ENCODE measurements at places on chromosomes 12 and 14.

DNA sequence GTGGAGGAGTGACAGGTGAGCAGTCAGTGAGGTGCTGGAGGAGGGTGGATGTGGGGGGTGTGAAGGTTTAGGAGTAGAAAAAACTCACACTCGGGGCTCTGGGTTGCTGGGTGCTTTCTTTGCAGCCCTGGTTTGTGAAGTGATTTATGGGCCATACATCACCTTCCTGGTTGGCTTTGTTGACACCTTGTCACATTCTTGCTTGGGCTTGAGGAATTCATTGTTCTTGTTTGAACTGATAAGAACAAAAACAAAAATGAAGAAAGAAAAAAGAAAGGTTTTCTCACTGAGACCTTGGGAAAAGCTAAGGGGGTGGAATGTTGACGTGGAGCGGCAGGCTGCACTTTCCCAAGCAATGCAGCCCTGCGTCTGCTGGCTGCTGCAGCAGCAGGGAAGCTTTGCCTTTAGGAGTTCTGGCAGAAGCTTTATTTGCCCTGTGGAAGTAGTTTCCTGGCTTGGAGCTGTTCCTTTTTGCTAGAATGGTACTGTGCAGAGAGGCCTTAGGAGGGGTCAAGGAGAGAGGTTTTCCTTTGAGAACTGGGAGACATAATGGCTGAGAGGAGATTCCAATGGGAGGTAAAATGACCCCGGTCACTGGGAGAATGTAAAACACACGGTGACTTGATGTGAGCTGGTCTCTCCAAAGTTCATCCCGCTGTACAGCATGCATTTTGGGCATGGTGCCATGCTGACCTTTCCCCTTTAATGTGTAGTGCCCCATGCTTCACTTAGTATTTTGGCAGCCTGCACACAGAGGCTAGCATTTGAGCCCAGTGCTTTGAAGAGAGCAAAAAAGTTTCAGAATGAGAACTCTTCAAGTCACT, 52.8 kb downstream of the HMGA2 start:
- DNase-seq = no peak

DNA sequence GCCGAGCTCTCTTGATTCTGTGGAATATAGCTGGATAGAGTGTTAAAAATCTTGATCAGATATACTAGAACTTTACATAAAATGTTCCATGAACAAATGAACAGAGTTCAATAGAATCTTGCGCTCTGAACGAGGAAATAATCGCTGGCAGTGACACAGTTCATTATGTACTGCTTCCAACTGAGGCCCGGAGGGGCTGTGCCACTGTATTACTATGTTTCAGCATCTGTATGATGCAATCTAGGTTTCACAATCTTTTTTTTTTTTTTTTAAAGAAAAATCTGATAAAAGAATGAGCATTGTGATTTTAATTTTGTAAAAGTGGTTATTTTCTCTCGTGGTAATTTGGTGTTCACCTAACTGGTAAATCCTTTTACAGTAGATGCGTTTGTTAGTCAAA, 77.2 kb downstream of the FERMT2 start:
- DNase-seq = peak; percentile 17

DNA sequence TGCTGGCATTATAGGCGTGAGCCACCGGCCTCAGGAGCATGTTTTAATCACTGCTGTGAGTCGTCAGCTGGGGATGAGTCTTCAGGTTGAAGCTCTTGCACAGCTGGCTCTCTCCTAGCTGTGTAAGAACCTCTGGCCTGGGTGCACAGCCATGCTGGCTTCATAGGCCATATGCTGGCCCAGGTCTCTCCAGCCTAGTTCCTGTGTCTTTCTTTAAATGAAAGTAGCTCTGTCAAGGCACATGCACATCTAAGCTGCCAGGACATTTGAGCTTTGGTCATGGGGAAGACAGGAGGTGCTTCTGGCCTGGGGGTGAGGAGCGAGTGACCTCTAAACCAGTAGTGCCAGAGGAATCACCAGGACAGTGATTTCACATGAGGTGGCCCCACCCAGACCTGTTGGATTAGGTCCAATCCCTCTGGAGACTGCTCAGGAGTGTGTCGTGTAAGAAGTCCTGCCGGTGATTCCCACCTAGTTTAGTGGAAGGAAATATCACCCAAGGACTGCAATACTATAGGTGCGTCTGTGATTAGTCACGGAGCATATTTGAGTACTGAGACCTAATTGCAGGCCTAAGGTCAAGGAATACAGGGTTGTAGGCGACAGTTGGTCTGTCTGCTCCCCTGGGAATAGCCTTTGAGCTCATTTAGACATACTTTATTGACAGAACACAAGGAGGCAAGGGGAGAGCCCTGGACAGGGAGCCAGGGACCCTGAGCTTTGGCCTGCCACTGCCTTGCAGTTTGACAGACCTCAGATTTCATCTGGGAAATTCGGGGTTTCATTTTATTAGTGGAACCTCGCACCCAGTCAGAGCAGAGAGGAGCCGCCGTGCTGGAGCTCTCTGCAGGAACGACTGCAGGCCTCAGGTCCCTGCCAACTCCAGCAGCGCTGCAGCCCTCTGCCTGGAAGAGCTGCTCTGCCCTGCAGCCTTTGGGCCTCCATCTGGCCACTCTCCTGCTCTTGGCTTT, 67.0 kb downstream of the ANKRD9 start:
- DNase-seq = no peak

DNA sequence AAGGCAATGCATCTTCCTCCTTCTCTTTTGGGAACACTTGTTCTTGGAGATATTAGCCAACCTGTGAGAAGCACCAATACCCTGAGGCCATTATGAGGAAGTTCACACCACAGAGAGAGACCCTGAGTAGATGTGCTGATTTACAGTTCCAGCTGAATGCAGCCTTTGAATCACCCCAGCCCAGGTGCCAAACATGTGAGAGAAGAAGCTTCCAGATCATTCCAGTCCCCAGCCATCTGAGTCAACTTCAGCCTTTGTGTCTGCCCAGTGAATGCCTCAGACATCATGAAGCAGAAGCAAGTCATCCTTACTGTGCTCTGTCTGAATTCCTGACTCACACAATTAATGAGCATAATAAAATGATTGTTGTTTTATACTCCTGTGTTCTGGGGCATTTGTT, 25.1 kb downstream of the C12orf42 start:
- DNase-seq = no peak

DNA sequence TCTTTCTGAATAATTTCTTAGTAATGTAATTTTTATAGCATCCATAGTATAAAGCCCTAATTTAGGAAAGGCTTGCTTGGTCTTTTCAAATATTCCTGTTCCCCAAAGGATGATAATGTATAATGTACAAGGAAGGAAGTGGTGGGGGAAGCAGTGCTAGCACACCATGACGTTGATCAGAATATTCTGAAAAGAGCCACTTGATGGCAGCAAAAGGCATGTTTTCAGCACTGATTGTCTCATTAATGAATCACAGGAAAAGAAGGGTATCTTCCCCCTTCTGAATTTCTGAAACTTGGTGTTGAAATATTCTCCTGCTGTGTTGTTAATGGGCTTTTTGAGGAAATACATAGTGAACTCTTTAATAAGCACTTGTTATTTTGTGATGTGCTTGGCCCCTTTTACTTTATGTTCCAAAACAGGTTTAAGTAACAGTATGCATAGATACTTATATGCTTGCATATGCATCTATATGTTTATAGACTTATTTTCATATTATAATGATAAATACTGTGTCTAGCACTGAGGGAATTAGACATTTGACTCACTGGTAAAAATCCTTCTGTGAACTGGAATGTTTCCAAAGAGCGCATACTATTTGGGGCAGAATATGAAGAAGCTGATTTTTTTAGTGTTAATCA, 122.0 kb downstream of the TMEM117 start:
- DNase-seq = peak; percentile 90

DNA sequence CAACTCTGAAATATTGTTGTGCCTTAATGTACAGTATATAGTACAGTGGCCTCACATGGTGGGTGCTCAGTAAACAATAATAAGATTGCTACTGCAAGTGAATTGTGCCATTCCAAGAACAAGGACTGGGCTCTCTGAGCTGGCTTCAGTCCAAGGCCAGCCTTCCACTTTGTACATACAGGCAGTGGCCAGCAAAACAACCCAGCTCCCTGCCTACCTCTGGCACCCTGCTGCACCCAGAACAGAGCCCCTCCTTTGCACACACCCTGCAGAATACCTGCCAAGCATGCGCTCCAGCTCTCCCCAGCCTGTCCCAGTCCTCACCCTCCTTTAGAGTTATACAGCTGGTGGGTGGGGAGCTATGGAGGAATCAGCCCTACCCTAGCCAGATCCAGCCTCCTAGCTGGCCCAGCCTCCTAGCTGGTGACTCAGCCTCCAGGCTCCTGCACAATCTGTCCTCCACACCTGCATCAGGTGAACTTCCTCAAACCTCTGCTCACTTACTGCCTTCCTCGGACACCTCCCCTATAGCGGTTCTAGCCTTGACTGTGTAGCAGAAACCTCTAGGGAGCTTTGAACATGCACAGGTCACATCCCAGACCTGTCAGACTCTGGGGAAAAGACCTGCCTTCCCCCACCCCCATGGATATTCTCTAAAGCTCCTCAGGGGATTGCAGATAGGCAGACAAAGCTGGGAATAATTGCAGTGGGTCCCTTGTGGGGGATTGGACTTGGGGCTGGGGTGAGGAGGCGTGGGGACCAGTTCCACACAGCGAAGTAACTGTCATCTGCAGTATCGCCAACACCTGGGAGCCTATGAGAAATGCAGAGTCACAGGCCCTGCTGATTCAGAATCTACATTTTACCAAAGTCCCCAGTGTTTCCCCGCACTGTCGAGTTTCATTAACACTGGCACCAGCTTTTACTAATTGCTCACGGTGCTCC, 17.9 kb downstream of the ZDHHC22 start:
- DNase-seq = no peak

- DNase-seq = no peak
Observed at GRCh38 chr12:116483959-116484750, 75.0 kb upstream of the MAP1LC3B2 start.

- peak; percentile 24 for DNase-seq
Observed at GRCh38 chr14:63632932-63633514, 8.6 kb downstream of the WDR89 start.

DNA sequence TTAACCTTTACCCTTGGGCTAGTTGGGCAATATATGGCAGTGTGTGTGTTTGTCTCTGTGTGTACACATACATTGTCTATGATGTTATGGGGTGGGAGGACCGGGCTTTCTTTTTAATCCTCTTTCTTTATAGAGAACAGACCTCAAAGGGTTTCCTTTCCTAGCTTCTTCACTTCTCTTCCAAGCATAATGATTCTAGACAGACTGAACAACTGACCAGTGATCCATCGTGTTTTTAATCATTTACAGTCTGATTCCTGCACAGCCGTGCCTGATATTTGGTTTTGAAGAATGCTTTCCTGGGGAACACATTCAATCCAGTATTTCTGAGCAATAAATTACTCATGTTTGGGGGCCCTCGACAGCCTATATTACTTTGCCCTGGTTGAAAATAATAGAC, 481.1 kb upstream of the DCN start:
- DNase-seq = no peak

GRCh38 chr12:124917841-124918621, 3.6 kb upstream of the UBC start:
- DNase-seq = peak; percentile 81

- no peak for DNase-seq
Observed at GRCh38 chr12:93880853-93881522, 203.8 kb downstream of the CRADD start.

DNA sequence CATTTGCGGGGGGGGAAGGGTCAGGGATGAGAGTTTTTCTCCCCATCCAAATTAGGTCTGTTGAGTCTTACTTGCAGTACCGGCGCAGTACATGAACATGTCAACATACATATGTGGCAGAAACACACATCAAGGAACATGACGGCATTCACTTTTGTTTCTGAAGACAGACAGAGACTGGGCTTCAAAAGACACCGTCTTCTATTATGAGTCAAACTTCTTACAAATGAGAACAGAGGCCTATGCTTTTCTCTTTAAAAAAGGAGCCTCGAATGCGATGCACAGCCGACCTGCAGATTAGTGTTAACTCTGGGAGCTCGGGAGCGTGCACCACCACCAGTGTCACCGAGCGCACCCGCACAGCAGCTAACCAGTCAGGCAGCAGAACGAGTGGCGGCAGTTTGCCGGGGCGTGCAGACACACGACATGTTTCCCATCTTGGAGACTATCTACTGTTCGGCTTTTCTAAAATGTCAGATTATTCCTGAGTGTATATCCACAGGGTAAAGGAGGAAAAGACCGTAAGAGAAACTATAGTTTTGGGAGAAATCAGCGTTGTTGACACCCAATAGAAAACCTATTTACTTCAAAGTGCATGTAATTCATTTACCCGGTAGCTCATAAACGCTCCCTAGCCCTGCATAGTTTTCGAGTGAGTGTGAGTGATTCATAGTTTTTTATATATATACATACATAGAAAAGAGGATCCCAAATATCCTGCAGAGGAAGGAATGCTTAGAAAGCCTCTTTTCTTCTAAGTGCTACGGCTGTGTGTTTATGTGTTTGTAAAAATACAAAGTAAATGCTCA, 33.0 kb downstream of the UBR7 start:
- no peak for DNase-seq

DNA sequence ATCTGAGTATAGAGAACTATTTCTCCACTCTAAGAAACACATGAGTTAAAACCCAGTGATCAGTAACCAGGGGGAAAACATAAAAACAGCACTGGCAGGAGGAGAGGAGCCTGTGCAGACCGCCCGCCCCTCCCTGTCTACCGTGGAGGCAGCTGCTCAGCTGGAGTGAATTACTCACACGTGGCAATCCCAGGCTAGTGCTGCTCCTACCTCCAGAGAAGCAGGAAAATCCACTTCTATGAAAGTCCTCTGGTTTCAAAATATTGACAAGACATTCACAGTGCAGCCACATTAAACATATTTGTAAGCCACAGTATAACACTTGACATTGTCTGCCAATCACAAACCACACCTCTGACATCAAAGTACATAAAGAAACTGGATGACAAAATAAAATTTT, 16.7 kb downstream of the TMEM132D start:
- DNase-seq = no peak

- no peak for DNase-seq
Observed at GRCh38 chr14:63524537-63525155, 18.5 kb downstream of the PPP2R5E start.

DNA sequence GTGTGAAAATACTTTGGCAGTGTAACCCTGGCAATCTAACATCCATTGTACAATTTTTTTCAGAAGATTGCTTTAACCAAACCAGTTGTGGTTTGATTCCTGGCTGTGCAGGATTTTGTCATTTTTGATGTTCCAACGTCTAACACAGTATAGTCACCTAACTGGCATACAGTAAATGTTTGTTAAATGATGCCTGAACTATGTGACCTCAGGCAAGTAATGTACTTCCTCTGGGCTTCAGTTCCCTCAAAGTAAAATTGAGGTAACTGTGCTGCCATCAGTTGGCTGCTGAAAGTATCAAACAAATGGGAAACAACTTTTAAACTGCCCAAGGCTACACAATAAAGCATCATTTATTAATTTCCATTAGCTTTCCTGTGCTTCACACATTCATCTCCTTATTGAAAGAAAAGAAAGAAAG, 4.3 kb downstream of the TM7SF3 start:
- no peak for DNase-seq

DNA sequence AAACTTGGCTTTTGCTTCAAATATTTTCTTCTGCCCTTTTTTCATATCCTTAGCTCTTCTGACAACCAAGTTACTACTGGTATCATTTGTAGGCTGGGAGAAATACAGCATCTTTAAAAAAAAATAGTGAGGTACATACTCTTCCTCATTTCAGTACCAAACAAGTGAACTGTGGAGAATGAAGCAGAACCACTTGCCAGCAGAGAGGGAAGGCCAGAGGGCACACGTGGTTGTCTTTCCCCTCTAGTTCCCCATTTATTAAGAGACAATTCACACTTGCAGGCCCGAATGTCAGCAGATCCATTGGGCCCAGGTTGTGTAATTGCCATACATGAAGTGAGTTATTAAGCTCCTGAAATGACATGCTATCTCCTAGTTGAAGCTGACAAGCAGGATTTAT, 3.2 kb downstream of the SUSD6 start:
- peak; percentile 96 for DNase-seq

GRCh38 chr12:47799357-47799955, 20.2 kb downstream of the HDAC7 start:
- peak; percentile 32 for DNase-seq
